Smooth muscle cell of the pulmonary artery (primary cell): ENCODE measurements at places on chromosomes 6 and 20. TPM values are rescaled to one million over a fixed set of nuclear protein-coding genes. Genes with fewer than 3 reads are reported as not detected.

The WFDC13 gene
- not detected in 2 replicates for total RNA-seq

The KHDC1 gene
- total RNA-seq: 3.5 TPM in 2 replicates

The SOBP gene
- total RNA-seq: 2.3 and 14.6 TPM in 2 replicates

The CYP24A1 gene
- 0.20 and 0.26 TPM in 2 replicates for total RNA-seq

The TDRD6 gene
- total RNA-seq: 0.13 and 0.26 TPM in 2 replicates

The MUCL3 gene
- total RNA-seq: not detected in 2 replicates

The HDGFL1 gene
- total RNA-seq: not detected in 2 replicates

The COL12A1 gene
- total RNA-seq: 211 and 724 TPM in 2 replicates

The ZBTB46 gene
- total RNA-seq: 2.7 and 4.3 TPM in 2 replicates

The VSTM2L gene
- total RNA-seq: 2.1 and 2.5 TPM in 2 replicates

The DNMT3B gene
- 1.7 and 2.2 TPM in 2 replicates for total RNA-seq

The ADGRB3 gene
- total RNA-seq: 0.83 and 1.4 TPM in 2 replicates

The SPEF1 gene
- total RNA-seq: 0.13 and 0.20 TPM in 2 replicates

The XKR7 gene
- under 0.01 TPM in 1 of 2 replicates, not detected in the other for total RNA-seq

The UNC5CL gene
- under 0.01 and 0.07 TPM in 2 replicates for total RNA-seq

The BMP6 gene
- total RNA-seq: 38.6 and 57.1 TPM in 2 replicates

The ESR1 gene
- 0.36 and 1.8 TPM in 2 replicates for total RNA-seq

The CPNE5 gene
- 0.17 and 0.20 TPM in 2 replicates for total RNA-seq

The HLA-F gene
- 2.9 and 6.7 TPM in 2 replicates for total RNA-seq

The CAPN11 gene
- not detected in 2 replicates for total RNA-seq

The TFB1M gene
- 17.4 and 22.0 TPM in 2 replicates for total RNA-seq

The HLA-DMB gene
- 0.07 and 0.59 TPM in 2 replicates for total RNA-seq

The LPA gene
- not detected in 2 replicates for total RNA-seq

The MUC21 gene
- total RNA-seq: not detected in 2 replicates

The HLA-DQB2 gene
- total RNA-seq: not detected in 2 replicates

The RNF217 gene
- total RNA-seq: 28.0 and 46.2 TPM in 2 replicates

The PRICKLE4 gene
- 0.36 TPM in 1 of 2 replicates, not detected in the other for total RNA-seq

The ACSS2 gene
- 40.3 and 42.7 TPM in 2 replicates for total RNA-seq

The OOEP gene
- total RNA-seq: 0.13 and 0.30 TPM in 2 replicates

The BPIFB1 gene
- total RNA-seq: 0.07 TPM in 1 of 2 replicates, not detected in the other

The VEGFA gene
- 623 and 855 TPM in 2 replicates for total RNA-seq

The SMOC2 gene
- total RNA-seq: 0.13 TPM in 1 of 2 replicates, not detected in the other

The ENPP5 gene
- total RNA-seq: 0.07 and 3.6 TPM in 2 replicates

The C20orf204 gene
- 0.65 and 0.76 TPM in 2 replicates for total RNA-seq

The AIF1 gene
- total RNA-seq: not detected in 2 replicates

The NOTCH4 gene
- total RNA-seq: 0.65 and 0.96 TPM in 2 replicates

The LINC00237 gene
- total RNA-seq: not detected in 2 replicates

The LY6G6F gene
- not detected in 2 replicates for total RNA-seq

The C20orf141 gene
- not detected in 2 replicates for total RNA-seq

The MOXD1 gene
- total RNA-seq: 41.5 and 73.5 TPM in 2 replicates

The SIRPB2 gene
- 0.33 TPM in 1 of 2 replicates, not detected in the other for total RNA-seq

The RBPJL gene
- not detected in 2 replicates for total RNA-seq

The CCN5 gene
- total RNA-seq: 3.0 and 36.4 TPM in 2 replicates

The MCM8 gene
- total RNA-seq: 4.4 and 5.3 TPM in 2 replicates

The PCK1 gene
- total RNA-seq: 0.52 TPM in 1 of 2 replicates, not detected in the other

The NRSN1 gene
- not detected in 2 replicates for total RNA-seq

The GCM1 gene
- not detected in 2 replicates for total RNA-seq

The BTN1A1 gene
- total RNA-seq: not detected in 2 replicates

The PRDM13 gene
- total RNA-seq: 0.07 TPM in 1 of 2 replicates, not detected in the other

The PRIM2 gene
- total RNA-seq: 17.3 and 21.1 TPM in 2 replicates

The SLC17A3 gene
- not detected in 2 replicates for total RNA-seq

The RGS17 gene
- total RNA-seq: 13.9 and 30.3 TPM in 2 replicates
